Astrocyte of the cerebellum (primary cell): ENCODE measurements at places on chromosomes 5 and 9.

DNA sequence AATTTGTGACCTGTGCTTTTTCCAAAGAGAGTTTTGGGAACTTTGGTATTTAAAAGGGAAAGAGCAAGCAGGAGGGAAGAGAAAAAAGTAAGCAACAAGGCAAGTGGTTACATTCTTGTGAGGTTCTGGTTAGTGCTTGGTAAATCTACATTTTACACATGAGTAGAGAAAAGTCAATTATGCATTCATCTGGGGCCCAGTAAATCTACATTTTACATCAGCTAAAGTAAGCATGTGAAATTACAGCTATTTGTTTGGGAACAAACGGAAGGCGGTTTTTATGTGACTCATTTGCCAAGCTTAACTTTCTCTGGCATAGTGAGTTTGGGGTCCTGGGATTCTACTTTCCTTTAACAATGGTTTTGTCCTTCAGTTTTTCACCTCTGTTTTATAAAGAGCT is 102.2 kb downstream of the SNX18 start:
- no peak for DNase-seq

DNA sequence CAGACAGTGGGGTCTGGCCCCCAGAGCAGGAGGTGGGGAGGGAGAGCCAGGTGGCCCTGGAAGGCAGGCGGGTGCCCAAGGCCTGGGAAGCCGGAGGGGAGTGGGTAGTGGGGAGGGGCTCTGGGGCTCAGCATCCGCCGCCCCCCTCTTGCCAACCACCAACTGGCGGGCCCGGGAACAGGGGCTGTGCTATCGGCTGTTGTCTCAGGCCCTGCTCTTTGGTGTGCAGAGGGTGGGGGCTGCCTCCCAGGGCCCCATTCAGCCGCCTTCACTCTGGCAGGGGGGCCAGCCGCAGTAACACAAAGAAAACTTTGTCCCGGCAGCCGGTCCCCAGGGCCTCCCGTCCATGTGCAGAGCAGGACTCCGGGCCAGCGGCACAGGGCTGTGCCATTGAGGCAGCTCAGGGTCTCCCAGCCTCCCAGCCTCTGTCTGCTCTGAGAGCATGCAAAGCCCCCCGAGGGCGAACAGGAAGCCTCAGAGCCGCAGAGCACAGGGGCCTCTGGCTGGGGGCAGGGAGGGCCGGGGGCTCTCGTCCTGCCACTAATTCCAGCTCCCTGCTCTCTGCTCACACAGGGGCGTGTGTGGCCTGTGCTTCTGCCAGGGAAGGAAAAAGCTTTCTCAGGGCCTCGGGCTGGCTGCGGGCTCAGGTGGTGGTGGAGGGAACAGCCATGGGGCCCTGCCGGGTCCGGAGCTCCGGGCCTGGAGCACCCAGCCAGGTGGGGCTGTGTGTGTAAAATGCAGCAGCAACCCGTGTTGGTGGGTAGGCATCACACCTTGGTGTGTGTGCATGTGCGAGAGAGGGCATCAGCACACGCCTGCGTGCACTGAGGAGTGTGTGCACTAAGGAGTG is 54.2 kb upstream of the NOTCH1 start:
- no peak for DNase-seq

GRCh38 chr5:2192496-2192895 is 309.8 kb upstream of the IRX4 start:
- no peak for DNase-seq

DNA sequence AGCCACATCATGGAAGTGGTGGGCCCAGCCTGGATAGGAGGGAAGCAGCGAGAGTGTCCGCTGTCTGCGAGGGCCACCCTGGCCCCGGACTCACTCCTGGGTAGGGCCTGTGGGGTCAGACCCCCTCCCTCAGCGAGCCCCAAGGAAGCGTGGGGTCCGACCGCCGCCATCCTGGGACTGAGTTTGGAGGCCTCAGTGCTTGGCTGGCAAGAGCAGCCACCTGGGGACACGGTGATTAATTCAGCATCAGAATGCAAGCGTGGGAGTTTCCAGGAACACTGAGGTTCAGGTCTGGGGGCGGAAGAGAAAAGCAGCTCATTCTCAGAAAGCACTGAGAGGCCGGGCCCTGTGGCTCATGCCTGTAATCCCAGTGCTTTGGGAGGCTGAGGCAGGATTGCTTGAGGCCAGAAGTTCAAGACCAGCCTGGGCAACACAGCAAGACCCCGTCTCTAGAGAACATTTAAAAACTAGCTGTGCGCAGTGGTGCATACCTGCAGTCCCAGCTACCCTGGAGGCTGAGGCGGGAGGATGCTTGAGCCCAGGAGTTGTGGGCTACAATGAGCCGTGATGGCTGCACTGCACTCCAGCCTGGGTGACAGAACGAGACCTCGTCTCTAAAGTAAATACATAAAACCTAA is 18.3 kb upstream of the CAMSAP1 start:
- DNase-seq, result no peak
